ENCODE measurements at places on chromosomes 16 and 17.
A peak's percentile ranks its signal among the peaks of the same experiment; 100 is the strongest.

DNA sequence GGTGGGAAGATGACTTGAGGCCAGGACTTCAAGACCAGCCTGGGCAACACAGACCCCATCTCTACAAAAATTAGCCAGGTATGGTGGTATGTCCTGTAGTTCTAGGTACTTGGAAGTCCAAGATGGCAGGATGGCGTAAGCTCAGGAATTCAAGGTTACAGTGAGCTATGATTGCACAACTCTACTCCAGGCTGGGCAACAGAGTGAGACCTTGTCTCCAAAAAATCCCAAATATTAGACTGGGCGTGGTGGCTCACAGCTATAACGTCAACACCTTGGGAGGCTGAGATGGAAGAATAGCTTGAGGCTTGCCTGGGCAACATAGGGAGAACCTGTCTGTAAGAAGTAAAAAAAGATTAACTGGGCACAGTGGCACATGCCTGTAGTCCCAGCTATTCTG is 30.8 kb downstream of the SUZ12 start:
- peak; percentile 13 for DNase-seq

GRCh38 chr17:34569591-34569990 is 9.8 kb upstream of the TMEM132E start:
- DNase-seq = no peak

GRCh38 chr16:15594711-15595320 is 48.1 kb downstream of the MARF1 start:
- no peak for DNase-seq

- no peak for DNase-seq
These were observed 211.3 kb downstream of the FOXL1 start for GRCh38 chr16:86789621-86790051.

DNA sequence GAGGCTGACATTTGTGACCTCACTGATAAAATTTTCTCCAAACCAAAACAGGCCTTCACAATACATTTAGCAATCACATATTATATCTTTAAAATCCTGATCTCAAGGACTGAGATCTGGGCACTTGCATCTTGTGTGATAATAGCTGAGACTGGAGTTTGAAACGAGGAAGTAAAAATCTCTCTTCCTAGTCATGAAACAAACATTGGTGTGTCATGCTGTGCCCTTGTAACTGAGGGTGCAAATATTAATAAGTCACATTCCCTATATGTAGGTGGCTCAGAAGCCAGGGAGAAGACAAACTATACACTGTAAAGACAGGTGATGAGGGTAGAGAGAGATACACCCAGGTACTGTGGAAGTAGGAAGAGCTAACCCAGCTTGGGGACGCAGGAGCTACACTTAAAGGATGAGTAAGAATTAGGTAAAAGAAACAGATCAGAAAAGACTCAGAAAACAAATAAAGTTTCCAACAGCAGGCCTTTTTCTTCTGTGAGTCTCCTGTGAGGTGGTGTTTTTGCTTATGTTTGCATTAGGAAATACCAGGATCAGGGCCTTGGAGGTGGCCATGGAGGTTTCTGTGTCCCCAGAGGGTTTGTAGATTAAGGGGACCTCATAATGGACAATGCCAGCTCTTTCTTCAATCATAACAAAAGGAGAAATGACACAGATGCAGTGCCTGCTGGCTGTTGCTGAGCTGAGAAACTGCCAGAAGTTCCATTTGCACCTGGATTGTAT is 335.7 kb downstream of the GRIN2A start:
- no peak for DNase-seq

DNA sequence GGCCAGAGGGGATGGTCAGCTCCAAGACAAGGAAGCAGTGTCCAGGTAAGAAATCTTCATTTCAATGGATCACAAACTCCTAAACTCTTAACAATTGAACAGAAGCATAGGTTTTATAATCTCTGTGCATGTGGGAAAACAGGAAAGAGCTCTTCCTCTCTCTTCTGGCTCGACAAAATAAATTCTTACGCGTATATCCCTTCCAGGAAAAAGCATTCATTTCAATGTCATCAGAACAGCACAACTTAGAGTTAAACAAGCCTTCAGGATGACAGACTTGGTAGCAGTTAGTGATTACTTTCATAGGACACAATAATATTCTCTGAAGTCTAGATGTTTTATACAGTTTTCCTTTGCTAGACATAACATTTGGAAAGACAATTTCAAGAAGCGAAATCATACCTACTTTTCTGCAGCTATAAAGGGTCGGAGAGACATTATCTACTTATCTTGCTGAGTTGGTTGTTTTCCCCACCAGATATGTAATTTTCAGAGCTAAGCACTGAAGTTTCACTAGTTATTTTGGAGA is 19.3 kb upstream of the SLC35G3 start:
- DNase-seq = no peak

- DNase-seq = no peak
These were observed 36.7 kb downstream of the SALL1 start for GRCh38 chr16:51114382-51114781.

- DNase-seq = no peak
These were observed 2.4 kb downstream of the KCNJ12 start for GRCh38 chr17:21378553-21378952.

GRCh38 chr16:84553873-84554399 is 49.5 kb upstream of the MEAK7 start:
- DNase-seq = peak; percentile 64

DNA sequence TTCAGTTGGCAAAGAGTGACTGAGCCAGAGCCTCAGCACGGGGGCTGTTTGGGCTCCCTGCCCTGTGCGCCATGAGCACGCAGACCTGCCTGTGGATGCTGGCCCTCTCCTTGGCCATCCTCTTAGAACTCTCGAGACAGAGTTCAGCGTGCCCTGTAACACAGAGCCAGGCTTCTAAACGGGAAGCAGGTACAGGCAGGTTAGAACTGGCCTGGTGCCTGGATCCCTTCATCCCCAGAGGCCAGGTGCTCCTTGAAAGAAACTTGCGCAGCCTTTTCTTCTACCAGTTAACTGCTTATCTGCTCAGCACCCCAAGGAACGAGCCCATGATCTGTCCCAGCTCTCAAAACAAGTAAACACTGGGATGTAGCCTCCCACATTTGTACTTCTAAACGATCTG is 6.9 kb downstream of the CCNF start:
- DNase-seq = no peak

- DNase-seq = no peak
These were observed 272.1 kb downstream of the HAPSTR1 start for GRCh38 chr16:9363520-9363919.

DNA sequence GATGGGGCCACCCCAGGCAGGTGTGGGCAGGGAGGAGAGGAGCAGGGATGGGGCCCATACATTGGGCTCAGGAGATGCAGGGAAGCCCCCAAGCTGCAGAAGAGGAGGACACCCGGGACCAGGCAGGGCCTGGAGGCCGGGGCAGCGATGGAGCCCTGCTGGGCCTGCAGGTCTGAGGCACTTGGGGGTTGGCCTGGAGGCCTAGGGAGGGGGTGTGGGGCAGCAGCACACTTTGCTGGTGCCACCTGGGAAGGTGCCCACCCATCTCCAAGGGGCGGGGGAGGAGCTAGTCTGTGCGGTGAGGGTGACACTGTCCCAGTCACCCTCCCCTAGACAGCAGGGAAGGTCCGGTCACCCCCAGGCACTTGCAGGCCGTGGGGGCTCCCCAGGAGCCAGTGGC is 6.4 kb upstream of the CCDC57 start:
- no peak for DNase-seq

GRCh38 chr16:11797957-11798299 is 870 bp upstream of the ZC3H7A start:
- no peak for DNase-seq

DNA sequence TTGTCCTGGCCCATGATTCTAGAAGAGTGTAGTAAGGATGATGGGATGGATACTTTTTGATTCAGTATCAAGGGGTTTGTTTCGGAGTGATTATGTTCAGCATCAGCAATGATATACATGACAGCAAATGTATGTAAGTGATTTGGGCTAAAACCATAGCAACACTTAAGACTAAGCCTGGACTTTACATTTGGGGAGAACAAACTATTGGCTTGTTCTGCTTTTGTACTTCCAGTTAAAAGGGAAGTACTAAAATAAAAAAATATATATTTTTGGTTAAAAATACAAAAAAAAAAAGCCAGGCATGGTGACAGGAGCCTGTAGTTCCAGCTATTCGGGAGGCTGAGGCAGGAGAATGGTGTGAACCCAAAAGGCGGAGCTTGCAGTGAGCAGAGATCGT is 20.5 kb upstream of the DHX8 start:
- DNase-seq = no peak

GRCh38 chr17:38449364-38449763 is 21.1 kb downstream of the ARHGAP23 start:
- DNase-seq = no peak

GRCh38 chr16:30987581-30988190 is 2.7 kb downstream of the HSD3B7 start:
- DNase-seq = no peak

DNA sequence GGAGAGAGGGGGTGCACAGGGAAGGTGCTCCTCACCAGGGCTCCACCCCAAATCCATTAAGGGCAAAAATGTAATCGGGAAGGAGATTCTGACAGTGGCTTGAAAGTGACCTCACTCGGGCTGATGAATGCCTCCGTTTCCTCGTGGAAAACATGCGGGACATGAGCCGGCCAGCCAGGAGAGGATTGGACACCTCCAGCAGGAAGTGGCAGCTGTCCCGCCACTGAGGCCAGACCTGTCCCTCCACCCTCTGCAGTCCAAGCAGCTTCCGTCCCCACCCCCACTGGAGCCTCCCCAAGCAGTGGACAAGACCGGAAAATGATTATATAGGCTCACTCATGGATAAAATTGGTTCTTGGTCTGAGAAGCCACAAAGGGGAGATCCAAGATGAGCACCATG is 82.1 kb upstream of the CCL1 start:
- no peak for DNase-seq

- peak; percentile 27 for DNase-seq
These were observed 72.6 kb downstream of the MGAT5B start for GRCh38 chr17:76940738-76941350.

DNA sequence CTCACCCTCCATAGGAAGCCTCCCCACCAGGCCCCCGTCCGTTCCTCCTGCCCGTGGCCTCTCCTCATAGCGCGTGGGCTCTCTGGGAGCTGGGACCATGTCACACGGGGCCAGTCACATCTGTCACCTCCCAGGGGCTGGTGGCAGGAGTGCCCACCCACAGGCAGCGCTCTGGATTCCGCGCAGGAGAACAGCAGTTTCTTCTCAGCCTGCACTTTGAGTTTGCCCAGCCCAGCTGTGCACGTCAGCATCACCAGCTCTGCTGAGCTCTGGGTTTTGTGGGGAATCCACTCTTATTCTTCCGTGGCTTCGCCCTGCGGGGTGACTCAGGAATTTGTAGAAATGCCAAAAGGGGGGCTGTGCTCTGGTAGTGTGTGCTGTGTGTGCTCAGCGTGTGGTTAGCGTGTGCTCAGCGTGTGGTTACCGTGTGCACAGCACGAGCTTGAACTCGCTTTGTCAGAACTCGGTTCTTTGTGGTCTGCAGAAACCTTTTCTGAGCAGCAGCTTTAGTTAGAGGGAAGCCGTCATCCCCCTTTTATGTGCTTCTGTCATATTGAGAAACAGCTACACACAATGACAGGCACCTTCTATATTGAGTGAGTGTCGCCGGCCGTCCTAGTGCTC is 3.2 kb downstream of the ACSF3 start:
- peak; percentile 86 for DNase-seq

All from activated T-cell treated with anti-CD3 and anti-CD28 coated beads, Interleukin-2, amount 50 U/mL, for 48 hours (primary cell).